ENCODE measurements at places on chromosomes 16 and 17.

GRCh38 chr17:229709-230394, 48.4 kb upstream of the DOC2B start:
- no peak for DNase-seq

- DNase-seq, result no peak
Measured at GRCh38 chr17:62965174-62965685, 805 bp upstream of the TANC2 start.

DNA sequence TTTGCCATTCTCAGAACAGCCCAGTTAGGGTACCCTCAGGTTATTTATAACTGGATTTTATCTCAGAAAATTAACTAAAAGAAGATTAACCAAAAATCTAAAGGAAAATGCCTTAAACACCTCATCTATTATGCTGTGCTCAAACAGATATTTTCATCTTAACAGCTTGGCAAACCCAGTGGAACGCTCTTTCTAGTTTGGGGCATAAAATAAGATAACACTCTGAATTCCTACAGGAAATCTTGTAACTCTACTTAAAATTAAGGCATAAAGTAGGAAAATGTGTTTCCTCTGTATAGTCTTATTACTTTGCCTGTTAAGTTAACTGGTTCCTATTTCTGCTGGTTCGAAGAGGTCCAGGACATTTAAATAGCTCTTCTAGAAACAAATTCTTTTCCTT, 723.9 kb downstream of the MAF start:
- no peak for DNase-seq

- no peak for DNase-seq
Measured at GRCh38 chr17:42536372-42537155, 523 bp downstream of the NAGLU start.

DNA sequence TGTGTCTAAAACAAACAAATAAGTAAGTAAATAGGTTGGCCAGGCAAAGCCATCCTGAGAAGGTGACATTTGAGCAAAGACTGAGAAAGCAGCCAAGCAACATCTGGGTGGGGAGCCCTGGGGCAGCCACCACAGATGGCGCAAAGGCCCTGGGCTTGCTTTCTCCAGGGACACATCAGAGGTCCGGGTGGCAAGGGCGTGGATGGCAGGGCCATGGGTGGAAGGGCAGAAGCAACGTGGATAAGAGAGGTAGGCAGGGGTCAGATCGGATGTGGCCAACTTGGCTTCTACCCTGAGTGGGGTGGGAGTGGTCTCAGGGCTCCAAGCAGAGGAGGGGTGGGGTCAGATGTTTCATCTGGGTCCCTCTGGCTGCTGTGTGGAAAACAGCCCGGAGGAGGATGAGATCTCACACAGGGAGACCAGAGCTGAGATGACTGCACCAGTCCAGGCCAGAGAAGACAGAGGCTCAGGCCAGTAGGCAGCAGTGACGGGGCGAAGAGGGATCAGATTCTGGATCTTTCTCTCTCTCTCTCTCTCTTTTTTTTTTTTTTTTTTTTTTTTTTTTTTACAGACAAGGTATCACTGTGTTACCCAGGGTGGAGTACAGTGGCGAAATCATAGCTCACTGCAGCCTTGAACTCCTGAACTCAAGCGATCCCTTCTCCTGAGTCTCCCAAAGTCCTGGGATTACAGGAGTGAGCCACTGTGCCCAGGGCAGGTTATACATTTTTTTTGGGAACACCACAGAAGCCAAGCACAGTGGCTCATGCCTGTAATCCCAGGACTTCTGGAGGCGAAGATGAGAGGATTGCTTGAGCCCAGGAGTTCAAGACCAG, 6.1 kb upstream of the SPN start:
- no peak for DNase-seq

DNA sequence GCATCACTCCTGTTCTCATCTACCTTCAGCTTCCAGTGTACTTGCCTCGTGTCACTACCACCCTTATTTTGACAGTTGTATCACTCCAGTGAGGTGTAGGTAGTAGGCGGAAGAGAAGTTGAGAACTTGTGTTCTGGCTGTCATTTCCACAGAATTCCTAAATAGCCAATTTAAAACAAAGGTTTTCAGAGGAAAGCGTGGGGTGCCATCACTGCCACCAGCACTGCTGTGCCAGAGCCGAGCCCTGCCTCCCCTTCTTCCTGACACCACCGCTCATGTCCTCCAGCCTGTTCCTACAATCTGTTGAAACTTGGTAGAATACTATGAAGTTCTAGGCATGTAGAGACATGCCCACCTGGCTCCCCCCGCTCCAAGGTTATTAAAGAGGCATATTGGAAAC, 215.8 kb downstream of the TANC2 start:
- DNase-seq, result no peak

GRCh38 chr17:56918916-56919315, 5.1 kb upstream of the TRIM25 start:
- DNase-seq, result no peak

DNA sequence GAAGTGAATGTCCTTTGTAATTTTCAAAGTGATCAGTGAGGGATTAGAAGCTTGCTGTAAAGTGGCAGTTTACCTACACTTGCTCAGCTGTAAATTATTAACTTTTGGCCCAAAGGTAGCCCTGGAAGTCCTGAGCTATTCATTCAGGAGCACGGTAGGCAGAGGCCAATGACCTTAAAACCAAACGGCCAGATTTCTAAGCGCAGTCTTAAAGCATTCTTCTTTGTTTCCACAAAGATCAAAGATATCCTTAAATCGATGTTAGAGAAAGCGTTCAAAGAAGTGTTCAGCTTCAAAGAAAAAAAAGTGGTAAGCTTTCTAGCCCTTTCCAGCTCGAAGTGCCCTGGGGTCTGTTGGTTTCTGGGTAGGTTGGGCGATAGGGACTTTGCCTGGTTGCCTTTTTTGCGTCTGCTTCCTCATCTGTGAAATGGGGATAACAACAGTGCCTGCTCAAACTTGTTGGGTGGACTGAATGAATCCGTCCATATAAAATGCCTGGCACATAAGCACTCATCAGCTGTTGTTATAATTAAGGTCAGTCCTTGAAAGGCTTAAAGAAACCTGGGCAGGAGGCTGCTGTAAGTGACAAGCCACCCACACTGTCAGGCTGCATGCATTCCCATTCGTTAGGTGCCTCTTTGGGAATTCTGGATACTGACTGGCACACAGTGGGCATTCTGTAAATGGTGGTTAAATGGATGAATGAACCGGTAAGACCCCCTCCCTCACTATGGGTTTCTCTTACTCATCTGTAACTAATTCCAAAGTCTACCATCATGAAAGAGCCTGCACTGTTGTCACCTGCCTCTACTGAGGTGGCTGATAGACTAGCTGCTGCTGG, 113.2 kb downstream of the PRKCA start:
- no peak for DNase-seq

DNA sequence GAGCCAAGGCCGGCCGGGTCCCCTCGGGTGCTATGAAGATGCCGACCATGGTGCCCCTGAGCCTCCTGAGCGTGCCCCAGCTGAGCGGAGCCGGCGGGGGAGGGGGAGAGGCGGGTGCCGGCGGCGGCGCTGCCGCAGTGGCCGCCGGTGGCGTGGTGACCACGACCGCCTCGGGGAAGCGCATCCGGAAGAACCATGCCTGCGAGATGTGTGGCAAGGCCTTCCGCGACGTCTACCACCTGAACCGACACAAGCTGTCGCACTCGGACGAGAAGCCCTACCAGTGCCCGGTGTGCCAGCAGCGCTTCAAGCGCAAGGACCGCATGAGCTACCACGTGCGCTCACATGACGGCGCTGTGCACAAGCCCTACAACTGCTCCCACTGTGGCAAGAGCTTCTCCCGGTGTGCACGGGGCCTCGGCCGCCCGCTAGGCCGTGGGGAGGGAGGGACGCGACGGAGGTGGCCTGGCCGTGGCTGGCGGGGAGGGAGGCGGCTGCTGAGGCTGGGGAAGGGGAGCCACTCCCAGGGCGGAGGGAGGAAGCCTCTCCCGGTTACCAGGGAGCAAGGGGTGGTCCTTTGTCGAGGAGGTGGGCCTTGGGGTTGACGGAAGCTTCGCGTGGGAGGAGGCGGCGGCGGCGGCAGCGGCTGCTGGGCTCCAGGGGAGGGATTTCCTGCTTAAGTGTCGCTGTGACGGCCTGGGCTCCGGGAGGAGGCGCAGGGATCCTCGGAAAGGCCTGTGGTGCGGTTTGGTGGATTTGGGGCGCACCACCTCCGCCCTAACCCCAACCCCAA, 1.3 kb downstream of the MAZ start:
- DNase-seq, result no peak
